ENCODE measurements at places on chromosomes 6 and 20. TPM values are rescaled to one million over a fixed set of nuclear protein-coding genes. Genes with fewer than 3 reads are reported as not detected.

- peaks cover 31% of the 10 kb centered on the region for H3K4me1 ChIP-seq
- peak overlapping the region; percentile 77 for H3K27ac ChIP-seq
- H3K36me3 ChIP-seq = no peaks in the 10 kb centered on the region
- H3K27me3 ChIP-seq = no peaks in the 10 kb centered on the region
These were observed 32.5 kb downstream of the SLC22A23 start for GRCh38 chr6:3424185-3424927.

DNA sequence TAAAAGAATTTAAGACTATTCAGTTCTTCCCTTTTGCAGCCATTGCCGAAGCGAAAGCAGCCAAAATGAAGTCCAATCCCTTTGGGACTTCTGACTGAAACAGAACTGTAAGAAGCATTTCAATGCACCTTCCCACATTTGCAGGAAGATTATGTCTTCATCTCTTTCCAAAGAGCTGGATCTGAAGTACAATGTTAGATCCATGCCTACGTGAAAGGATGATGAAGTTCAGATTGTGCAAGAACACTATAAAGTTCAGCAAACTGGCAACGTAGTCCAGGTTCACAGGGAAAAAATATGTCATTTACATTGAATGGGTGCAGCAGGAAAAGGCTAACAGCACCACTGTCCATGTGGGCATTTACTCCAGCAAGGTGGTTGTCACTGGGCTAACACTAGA, 6.0 kb upstream of the FILIP1 start:
- H3K4me1 ChIP-seq = peaks cover 5% of the 10 kb centered on the region
- DNase-seq = no peak
- H3K36me3 ChIP-seq = no peaks in the 10 kb centered on the region
- H3K4me3 ChIP-seq = no peak overlapping the region
- no peak overlapping the region for H3K27ac ChIP-seq

GRCh38 chr6:94300424-94301144, 881.2 kb upstream of the EPHA7 start:
- no peaks in the 10 kb centered on the region for H3K36me3 ChIP-seq
- no peak overlapping the region for H3K4me3 ChIP-seq
- DNase-seq = no peak
- no peak overlapping the region for H3K27ac ChIP-seq

DNA sequence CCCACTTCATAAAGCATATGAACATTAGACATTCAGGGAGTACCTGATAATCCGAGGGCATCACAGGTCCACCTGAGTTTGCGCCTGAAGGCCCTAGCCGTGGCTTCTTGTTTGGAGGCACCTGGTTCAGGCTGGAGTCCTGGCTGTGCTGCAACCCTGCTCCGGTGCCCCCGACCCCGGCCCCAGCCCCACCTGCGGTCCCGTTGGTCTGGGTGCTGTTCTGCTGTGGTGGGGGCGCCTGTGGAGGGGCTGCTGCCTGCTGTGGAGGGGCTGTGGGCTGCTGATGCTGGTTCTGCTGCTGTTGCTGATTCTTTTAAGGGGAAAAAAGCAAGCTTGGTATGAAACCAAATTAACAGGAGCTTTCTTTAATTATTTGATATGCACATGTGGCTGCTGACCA, 144.6 kb upstream of the SLC22A16 start:
- H3K27me3 ChIP-seq = no peaks in the 10 kb centered on the region
- H3K4me3 ChIP-seq = no peak overlapping the region
- no peak for DNase-seq
- no peaks in the 10 kb centered on the region for H3K4me1 ChIP-seq
- no peak overlapping the region for H3K27ac ChIP-seq
- no peaks in the 10 kb centered on the region for H3K36me3 ChIP-seq

The SLC22A23 gene
- total RNA-seq = 40.0 TPM

DNA sequence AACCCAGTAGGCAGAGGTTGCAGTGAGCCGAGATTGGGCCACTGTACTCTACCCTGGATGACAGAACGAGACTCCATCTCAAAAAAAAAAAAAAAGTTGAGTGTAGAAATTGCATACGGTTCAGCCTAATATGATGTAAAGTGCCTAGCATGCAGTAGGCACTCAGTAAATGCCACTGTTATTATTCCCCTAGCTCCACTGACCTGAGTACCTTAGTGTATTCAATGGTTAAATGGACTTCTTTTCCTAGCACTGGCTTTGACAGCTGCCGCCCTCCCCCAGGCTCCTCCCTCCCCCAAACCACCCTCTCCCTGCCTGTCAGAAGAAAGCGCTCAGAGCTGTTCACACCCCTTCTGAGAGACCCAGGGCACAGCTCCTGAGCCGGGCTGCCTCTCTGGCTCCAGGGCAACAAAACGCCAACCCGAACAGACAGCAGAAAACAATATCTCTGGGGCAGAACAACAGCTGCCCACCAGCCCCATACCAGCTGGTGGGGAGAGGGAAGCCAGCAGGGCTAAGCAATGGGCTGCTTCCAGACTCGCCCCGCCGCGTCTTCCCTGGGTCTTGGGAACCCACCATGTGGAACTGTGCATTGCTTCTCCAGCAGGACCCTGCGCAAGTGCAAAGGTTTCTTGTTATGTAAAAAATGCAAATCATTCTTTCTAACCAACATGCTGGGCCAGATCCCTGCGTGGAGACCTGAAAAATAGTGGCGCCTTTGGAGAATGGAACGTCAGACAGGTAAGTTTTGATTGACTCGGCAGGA, 4.5 kb downstream of the CPNE5 start:
- no peaks in the 10 kb centered on the region for H3K36me3 ChIP-seq
- no peak for DNase-seq
- H3K27ac ChIP-seq = no peak overlapping the region

GRCh38 chr6:165844801-165845364, 181.8 kb upstream of the PDE10A start:
- H3K36me3 ChIP-seq = no peaks in the 10 kb centered on the region
- DNase-seq = no peak
- H3K27ac ChIP-seq = no peak overlapping the region

The TGM3 gene
- 2,995 TPM for total RNA-seq

The ZSCAN23 gene
- total RNA-seq = 0.59 TPM

- no peak for DNase-seq
- H3K4me1 ChIP-seq = peaks cover 59% of the 10 kb centered on the region
- no peaks in the 10 kb centered on the region for H3K36me3 ChIP-seq
- H3K27me3 ChIP-seq = no peaks in the 10 kb centered on the region
These were observed 13.2 kb upstream of the ARMC12 start for GRCh38 chr6:35723587-35723986.

The SNX3 gene
- 155 TPM for total RNA-seq

DNA sequence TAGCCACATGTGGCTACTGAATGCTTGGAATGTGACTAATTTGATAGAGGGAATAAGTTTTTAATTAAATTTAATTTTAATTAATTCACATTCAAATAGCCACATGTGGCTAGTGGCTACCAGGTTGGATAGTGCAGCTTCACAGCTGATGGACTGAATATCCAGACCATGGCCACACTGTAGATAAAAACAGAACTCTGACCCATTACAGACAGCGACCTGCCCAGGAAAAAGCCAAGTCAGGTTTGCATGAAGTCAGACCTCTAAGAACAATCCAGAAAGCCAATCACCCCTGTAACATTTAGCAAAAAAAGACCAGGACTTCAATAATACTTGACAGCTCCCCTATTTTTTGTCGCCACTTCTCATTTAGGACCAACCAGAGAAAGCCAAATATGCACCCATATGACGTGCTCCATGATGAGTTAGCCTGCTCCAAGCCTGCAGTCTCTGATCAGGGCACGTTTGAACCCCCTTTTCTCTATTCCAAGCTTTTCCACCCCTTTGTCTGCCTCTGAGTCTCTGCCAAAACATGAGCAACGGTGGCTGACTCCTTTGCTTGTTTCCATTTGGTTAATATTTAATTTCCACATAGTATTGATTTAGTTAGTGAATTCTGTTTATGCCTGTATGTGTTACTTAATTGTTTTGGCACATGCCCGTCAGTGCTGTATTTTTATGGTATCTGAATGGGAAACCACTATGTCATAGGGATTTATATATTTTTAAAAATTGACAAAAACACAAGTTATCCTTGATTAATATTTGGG, 636.3 kb downstream of the UTRN start:
- no peaks in the 10 kb centered on the region for H3K27me3 ChIP-seq
- H3K4me3 ChIP-seq = no peak overlapping the region
- no peak for DNase-seq
- no peaks in the 10 kb centered on the region for H3K36me3 ChIP-seq
- no peaks in the 10 kb centered on the region for H3K4me1 ChIP-seq

DNA sequence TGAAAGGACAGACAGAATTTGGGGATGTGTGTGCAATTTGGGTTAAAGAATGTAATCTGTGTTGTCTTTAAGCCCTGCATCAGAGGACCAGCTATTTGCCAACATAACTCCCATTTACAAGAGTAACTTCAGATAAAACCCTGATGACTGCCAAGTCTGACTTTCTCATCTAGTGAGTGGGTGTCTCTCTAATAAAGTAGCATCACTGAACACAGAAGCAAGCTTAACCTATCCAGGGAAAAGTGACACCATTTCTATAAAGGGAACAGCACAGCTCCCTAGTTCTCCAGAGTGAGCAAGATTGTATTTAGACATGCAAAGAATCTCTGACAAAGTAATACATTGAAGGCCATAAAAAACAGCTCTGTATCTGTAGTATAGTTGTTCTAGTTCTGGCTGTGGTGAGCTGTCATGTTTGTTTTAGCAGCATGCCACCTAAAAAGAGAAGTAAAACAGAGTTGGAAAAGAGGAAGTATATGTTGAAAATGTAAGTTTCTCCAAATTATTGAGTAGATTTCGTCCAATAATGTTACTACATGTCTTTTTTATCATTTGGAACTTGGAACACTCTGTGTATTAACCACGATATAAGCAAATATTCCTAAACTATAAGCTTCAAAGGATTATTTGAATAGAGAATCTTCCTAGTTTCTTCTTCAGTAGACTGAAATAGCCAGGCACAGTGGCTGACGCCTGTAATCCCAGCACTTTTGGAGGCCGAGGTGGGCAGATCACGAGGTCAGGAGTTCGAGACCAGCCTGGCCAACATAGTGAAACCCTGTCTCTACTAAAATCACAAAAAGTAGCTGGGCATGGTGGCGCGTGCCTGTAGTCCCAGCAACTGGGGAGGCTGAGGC, 8.8 kb upstream of the PIM1 start:
- H3K4me3 ChIP-seq = no peak overlapping the region
- peak overlapping the region; percentile 38 for H3K27ac ChIP-seq
- no peaks in the 10 kb centered on the region for H3K36me3 ChIP-seq
- DNase-seq = no peak
- H3K27me3 ChIP-seq = no peaks in the 10 kb centered on the region
- H3K4me1 ChIP-seq = no peaks in the 10 kb centered on the region

GRCh38 chr6:16949716-16950115, 152.1 kb upstream of the STMND1 start:
- no peak overlapping the region for H3K4me3 ChIP-seq
- no peak for DNase-seq
- H3K4me1 ChIP-seq = peaks cover 17% of the 10 kb centered on the region
- no peaks in the 10 kb centered on the region for H3K36me3 ChIP-seq
- H3K27me3 ChIP-seq = no peaks in the 10 kb centered on the region

The TRIM31 gene
- total RNA-seq = not detected

The SIGLEC1 gene
- total RNA-seq = 0.53 TPM

DNA sequence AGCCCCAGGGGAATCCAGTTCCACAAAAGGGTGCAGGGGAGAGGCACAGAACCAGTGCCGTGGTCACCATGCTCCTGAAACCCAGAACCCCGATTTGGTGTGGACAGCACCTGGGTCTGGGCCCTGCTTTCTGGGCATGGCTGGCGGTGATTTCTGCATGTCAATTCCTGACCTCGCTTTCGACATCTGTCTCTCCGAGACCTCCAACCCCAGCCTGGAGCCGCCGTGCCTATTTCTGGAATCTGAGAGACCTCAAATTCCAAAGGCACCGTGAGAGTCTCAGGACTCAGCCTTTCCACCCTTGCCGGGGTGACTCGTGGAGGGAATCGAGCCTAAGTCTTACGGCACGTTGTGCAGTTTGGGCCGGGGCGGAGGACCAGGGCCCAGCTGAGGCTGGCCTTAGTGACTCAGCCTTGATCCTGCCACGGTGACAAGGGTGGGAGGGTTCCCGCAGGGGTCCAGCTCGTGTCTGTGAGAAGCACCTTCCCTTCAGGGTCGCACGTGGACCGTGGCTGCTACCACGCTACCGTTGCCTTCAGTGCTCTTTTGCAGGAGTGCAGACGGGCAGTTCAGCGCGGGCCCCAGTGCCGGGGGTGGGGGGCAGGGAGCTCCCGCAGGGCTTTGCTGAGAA, 133.7 kb downstream of the PXDC1 start:
- H3K4me1 ChIP-seq = peaks cover 4% of the 10 kb centered on the region
- H3K36me3 ChIP-seq = no peaks in the 10 kb centered on the region
- no peak overlapping the region for H3K27ac ChIP-seq

- H3K4me1 ChIP-seq = no peaks in the 10 kb centered on the region
- DNase-seq = no peak
- H3K36me3 ChIP-seq = peaks cover 17% of the 10 kb centered on the region
- no peak overlapping the region for H3K4me3 ChIP-seq
- H3K27me3 ChIP-seq = no peaks in the 10 kb centered on the region
- H3K27ac ChIP-seq = no peak overlapping the region
These were observed 57.4 kb upstream of the EMILIN3 start for GRCh38 chr20:41424011-41424410.

- H3K27ac ChIP-seq = no peak overlapping the region
- no peak for DNase-seq
These were observed 2.7 kb upstream of the PAX1 start for GRCh38 chr20:21702553-21703470.

- no peak for DNase-seq
- H3K27ac ChIP-seq = peak overlapping the region; percentile 54
- peaks cover 36% of the 10 kb centered on the region for H3K4me1 ChIP-seq
- no peaks in the 10 kb centered on the region for H3K27me3 ChIP-seq
- no peaks in the 10 kb centered on the region for H3K36me3 ChIP-seq
These were observed 22.5 kb downstream of the JARID2 start for GRCh38 chr6:15268137-15268908.

GRCh38 chr6:80742481-80742880, 636.0 kb downstream of the BCKDHB start:
- no peak overlapping the region for H3K4me3 ChIP-seq
- H3K36me3 ChIP-seq = no peaks in the 10 kb centered on the region
- H3K4me1 ChIP-seq = no peaks in the 10 kb centered on the region
- H3K27ac ChIP-seq = no peak overlapping the region
- no peaks in the 10 kb centered on the region for H3K27me3 ChIP-seq
- DNase-seq = no peak

DNA sequence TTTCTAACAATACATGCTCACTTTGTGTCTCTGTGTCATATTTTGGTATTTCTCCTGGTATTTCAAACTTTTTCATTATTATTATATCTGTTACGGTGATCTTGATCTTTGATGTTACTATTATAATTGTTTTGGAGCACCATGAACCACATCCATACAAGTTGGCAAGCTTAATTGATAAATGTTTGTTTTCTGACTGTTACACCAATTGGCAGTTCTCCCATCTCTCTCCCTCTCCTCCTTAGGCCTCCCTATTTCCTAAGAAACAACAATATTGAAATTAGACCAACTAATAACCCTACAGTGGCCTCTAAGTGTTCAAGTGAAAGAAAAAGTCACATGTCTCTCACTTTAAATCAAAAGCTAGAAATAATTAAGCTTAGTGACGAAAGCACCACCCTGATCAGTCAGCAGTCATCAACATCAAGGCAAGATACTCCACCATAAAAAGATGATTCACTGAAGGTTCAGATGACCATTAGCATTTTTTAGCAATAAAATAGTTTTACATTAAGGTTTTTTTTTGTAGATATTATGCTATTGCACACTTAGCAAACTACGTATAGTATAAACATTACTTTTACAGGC, 61.5 kb downstream of the IBTK start:
- H3K4me3 ChIP-seq = no peak overlapping the region
- no peaks in the 10 kb centered on the region for H3K4me1 ChIP-seq
- peaks cover 96% of the 10 kb centered on the region for H3K36me3 ChIP-seq
- DNase-seq = no peak
- H3K27ac ChIP-seq = no peak overlapping the region

- DNase-seq = no peak
- H3K27ac ChIP-seq = no peak overlapping the region
- no peak overlapping the region for H3K4me3 ChIP-seq
- H3K4me1 ChIP-seq = no peaks in the 10 kb centered on the region
- H3K36me3 ChIP-seq = no peaks in the 10 kb centered on the region
These were observed 471.8 kb upstream of the MAN1A1 start for GRCh38 chr6:119821380-119821779.
